Ovary (tissue), 10 donors: ENCODE measurements at places on chromosomes 3 and 15.
A peak's percentile ranks its signal among the peaks of the same experiment; 100 is the strongest.

DNA sequence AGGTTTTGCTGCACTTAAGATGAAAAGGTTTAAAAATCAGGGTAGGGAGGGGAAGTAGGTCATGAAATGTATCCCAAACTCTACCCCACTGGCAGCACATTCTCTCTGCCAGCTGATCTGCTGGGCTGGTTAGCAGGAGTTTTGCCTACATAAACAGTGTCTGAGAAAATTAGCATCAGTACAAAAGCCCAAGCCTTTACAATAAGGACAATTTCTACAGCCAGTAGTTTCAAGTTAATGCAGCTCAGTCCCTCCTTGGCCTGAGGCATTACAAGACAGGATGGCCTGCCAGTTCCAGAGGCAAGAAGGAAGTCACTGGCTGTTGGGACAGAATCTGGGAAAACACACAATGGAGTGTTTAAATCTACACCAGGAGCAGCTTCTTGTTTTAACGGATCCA lies 32.8 kb downstream of the NCEH1 start:
- no peak for DNase-seq

- DNase-seq, result no peak
Observed at GRCh38 chr3:45198264-45199260, 27.5 kb downstream of the TMEM158 start.

DNA sequence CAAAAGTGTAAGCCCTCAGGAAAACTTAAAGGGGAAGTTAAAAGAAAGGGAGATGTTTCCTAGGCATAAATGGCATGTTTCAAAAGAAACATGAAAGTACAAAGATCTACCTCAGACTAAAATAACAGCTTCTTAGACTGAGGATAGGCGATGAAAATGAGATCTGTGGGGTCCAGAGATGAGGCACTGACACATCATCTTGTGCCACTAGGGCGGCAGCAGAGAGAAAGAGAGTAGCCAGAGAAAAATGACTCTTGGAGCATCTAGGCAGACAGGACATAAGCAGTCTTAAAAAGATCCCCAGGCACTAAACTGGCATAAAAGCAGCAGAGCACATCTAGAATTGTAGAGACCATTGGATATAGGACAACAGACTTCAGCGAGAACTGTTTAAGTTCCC lies 42.5 kb upstream of the RFX7 start:
- DNase-seq, result no peak

- DNase-seq, result no peak
Observed at GRCh38 chr3:5061218-5061569, 60.9 kb upstream of the ARL8B start.

DNA sequence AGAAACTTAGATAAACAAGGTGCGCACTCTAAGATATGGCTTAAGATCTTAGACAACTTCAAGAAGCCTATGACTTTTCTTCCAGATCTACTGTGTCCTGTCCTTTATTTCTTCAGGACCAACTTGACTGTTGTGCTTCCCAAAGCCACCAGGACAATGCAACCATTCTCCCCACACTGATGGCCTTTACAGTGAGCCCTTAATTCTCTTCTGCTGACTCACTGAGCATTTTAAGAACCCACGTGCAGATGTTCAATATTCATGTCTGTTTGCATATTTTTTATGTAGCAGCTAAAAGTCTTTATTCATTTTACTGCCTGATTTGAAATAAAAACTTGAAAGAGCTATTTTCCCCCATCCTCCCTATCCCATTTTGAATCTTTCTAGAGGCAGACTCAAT lies 103.3 kb upstream of the SLC2A2 start:
- no peak for DNase-seq

DNA sequence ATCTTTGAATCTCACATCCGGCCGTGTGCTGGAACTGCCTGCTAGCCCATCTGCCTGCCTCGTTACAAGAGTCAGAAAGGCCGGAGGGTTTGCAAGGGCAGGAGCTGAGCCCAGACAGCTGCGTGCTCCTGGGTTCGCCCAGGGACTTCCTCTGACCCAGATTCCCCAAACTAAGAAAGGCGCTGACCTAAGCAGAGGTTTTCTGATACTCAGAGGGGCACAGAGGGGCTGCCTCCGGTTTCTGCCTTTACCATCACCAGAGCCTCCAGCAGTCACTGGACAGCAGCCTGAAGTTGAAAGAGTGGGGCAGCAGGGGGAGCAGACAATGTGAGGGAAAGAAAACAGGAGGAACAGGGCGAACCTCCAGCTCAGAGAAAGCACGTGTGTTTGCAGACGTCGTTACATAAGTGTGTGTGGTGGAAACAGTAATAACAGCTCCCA lies 33.4 kb upstream of the RAD18 start:
- DNase-seq, result peak; percentile 87
